ENCODE measurements at places on chromosomes 11 and 22. TPM values are rescaled to one million over a fixed set of nuclear protein-coding genes. Genes with fewer than 3 reads are reported as not detected.

ISX gene
- total RNA-seq = not detected

NPAS4 gene
- total RNA-seq = not detected

FGF4 gene
- total RNA-seq = not detected

ASPHD2 gene
- 4.8 TPM for total RNA-seq

MLC1 gene
- 0.72 TPM for total RNA-seq

AASDHPPT gene
- total RNA-seq = 68.4 TPM

ABCC8 gene
- total RNA-seq = not detected

POU2AF2 gene
- not detected for total RNA-seq

YAP1 gene
- total RNA-seq = 191 TPM

HEPHL1 gene
- 2.2 TPM for total RNA-seq

ADM gene
- 799 TPM for total RNA-seq

NLRP14 gene
- 0.24 TPM for total RNA-seq

GLYATL1B gene
- not detected for total RNA-seq
